RWPE2 (cell line): ENCODE measurements at places on chromosomes 4 and X.

- DNase-seq: no peak
These were observed 60.8 kb downstream of the SPCS3 start for GRCh38 chr4:176380352-176381157.

DNA sequence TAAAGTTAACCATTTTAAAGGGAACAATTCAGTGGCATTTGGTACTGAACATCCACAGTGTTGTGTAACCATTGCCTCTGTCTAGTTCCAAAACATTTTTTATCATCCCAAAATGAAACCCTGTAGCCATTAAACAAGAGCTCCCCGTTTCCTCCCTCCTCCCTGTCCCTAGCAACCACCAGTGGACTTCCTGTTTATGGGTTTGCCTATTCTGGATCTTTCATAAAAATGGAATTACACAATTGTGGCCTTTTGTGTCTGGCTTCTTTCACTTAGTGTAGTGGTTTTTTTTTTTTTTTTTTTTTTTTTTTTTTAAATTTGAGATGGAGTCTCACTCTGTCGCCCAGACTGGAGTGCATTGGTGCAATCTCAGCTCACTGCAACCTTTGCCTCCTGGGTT, 11.6 kb downstream of the RBMX2 start:
- no peak for DNase-seq

DNA sequence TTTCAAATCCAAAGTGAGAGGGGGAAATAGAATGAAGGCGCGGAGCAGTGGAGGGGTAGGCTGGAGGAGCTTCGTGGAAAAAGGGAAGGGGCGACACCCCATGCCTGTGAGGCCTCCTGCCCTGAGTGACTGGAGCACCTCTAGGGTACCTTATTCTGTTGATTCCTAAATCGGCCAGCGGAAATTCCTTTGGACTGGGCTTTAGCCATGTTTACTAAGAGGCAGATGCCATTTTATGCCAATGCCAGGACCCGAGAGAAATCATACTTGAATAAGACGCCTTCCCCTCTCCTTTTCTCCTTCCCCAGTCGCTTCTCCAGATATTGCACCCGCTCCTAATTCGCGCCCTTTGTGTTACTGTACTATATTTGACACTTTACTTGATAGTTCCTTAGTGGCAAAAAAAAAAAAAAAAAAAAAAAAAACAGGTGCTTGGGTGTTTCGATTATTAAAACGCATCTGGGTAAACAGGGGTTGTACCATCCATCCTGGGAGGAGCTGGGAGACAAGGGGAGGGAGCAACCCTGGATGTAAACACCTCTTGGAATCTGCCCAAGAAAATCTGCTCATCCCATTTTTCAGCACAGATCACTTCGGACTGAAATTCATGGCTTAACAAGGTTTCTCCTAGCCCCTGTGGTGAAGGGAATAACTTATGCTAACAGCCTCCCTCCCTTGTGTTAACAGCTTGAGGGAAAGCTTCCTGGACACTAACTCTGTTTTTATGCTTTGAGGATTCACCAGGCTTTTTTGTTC, 1.5 kb downstream of the BMP3 start:
- no peak for DNase-seq

GRCh38 chr4:85701861-85702321, 226.9 kb downstream of the ARHGAP24 start:
- no peak for DNase-seq

DNA sequence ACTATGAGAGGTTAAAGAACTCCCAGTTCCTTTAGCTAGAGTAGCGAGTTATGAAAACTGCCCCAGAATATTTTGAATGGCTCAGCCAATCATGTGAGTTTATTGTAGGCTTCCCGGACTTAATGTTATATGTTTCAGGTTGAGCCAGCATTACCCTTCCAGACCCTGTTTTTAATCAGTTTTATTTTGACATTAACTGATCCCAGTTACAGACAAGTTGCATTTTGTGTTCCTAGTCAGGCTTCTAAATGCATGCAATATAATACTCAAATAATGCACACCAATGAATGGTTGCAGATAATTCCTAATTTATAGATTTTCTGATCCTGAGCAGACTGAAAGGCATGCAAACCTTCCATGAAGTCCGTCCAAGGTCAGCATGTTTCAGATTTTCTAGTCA, 57.8 kb downstream of the EDNRA start:
- no peak for DNase-seq

DNA sequence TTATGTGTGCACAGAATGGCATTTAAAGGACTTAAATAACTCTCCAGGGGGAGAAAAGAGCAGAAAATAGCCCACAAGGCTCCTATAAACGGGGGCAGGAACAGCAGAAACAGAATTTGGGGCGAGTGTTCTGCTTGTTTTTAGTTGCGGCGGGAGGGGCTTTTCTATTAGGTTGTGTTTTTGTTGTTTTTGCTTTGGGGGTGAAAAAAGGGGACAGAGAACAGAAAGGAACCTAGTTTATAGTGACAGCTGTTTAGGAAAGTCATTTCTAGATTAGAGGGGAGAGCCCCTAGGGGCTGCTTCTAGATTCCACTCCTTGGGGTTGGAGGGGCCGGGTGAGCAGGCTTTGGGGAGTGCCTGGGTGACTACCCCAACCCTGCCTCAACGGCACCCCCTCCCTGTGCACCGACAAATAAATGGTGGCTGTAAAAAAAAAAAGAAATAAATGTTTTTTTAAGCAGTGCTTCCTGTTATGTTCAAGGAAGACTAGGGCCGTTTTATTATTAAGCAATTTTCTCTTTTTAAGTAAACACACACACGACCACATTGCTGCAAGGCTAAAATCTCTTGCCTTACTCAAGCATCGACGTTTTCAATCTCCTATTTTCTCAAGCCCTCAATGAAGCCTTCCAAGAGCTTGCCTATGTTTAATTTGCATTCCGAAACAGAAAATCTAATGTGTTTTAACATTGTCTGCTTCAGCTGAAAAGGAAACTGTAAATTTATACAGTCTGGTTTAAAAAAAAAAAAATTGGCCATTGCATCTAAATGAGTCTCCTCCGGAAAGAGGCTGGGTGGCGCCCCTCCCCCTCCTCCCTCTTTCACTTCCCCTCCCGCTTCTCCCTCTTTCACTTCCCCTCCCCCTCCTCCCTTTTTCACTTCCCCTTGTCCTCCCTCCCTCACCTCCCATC, 123.3 kb upstream of the TBL1X start:
- no peak for DNase-seq

DNA sequence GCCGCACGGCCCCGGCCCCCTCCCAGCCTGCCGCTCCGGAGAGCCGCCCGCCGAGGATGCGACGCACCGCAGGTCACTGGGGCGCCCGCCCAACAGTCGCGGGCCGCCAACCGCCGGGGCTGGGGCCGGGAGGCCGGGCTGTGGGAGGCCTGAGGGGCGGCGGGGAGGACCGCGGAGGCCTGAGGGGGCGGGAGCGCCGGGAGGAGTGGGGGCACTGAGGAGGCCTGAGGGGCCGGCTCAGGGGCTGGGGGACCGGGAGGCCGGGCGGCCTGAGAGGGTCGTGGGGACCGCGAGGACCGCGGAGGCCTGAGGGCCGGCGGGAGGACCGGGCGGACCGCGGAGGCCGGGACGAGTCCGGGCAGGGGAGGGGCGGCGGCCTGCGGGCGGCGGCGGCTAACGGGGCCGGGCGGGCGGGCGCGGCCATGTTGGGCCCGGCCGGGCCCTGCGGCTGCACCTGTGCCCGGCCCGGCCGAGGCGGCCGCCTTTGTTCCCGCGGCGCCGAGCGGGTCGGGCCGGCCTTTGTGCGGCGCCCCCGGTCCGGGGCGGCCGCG, 353 bp downstream of the NSD2 start:
- DNase-seq: no peak

DNA sequence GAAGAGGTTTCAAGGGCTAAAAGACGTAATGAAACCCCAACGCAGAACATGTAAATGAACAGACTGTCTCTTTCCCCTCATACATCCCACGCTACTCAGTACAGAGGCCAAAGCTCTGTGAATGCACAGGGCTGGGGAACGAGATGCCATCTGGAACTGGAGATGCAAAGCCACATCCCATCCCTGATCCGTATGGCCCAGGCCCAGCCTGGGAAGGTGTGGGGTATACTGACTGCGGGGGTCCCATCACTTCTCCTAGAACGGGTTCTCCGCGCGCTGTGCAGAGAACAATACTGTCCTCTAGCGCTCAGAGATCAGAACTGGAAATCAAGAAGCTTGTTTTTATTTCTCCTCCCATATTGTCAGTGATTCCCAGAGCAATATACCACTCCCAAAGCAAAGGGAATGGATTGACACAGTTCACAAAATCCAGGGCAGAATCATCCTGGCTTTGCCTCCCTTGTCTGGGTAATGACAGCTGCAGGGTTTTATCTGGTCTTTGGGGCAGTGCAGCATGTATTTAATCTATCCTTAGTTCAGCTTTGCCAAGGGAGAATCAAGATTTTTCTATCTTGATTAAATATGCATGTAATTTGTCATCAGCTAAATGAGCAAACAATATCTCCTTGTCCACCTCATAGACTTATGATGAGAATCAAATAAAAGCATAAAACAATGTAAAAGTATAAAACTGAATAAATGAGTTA, 47.3 kb upstream of the TLR3 start:
- no peak for DNase-seq

DNA sequence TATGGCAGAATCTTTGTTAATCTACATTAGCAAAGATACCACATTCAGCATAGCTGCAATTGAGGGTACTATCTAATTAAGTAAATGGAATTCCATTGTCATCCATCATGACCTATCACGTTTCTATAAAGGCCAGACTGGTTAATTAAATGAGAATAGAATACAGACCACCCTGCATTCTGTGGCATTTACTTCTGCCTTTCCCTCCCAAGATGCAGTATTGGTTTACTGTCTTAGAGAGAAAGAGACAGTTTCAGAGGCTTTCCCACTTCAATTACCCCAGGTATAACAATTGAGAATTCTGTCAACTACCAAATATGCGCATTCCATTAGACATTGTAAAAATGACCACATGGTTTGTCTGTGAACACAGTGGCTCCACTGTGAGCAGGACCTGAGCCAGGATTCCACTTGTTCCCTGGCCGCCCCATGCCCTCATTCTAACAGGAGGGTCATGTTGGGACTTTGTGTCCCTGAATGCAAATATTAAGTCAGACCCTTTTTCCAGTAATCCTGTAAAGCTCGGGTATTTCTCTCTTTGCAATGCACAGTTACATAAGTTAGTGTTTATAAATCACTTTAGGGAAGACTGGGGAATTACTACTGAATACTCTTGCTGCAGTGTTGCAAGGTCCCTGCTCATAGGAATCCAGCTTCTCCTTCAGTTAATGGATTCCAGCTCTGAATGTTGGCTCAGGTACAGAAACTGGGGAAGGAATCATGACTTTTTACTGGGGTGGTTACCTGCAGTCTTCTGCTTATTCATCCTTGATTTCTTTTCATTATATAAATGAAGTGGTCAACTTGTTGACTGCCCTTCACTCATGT, 261.0 kb downstream of the PDGFC start:
- DNase-seq: no peak

GRCh38 chr4:177384856-177385397, 57.3 kb downstream of the AGA start:
- DNase-seq: no peak

DNA sequence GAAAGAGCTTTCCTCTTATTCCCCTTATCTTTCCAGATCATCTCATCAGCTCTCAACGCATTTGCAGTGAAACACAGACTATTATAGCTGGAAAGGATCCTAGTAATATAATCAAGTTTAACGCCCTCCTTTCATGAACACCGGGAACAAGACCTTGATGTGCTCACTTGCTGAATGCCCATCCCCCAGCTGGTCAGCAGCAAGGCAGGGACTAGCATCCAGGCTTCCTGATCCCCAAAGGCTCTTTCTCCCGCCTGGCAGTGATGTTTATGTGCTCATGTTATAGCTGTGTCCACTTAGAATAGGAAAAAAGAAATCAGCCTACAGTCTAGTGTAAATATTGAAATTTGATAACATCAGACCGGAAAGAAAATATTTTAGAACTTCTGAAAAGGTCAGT, 24.6 kb downstream of the GPC4 start:
- no peak for DNase-seq

DNA sequence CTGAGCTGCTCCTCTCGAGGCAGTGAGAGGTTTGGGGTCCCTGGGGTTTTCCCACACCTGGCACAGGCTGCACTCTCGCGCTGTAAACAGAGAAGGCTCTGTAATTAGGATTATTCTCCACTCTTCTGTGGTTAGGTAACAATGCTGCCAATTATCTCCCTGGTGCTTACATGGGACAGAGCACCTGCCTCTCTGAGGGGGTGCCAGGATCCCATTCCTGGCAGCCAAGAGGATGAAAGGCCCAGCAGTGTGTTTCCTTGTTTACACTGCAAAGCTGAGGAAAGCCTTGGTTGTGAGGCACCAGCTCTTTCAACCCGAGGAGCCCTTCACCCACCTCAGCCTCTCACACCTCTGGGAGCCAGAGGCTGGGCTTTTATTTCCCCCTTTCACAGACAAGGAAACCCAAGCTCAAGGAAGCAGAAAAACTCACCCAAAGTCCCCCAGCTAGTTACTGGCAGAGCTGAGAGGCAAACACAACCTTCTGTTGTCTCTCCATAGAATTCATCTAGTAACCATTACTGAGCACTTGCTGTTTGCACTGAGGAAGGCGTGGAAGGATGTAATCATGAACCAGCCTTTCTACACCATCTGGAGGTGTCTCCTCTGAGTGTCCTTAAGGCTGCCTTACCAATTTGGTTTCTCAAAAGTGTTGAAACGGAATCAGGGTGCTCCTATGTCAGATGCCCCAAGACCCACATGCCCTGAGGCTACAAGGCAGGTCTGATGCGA, 39.7 kb upstream of the PROM1 start:
- DNase-seq: no peak

DNA sequence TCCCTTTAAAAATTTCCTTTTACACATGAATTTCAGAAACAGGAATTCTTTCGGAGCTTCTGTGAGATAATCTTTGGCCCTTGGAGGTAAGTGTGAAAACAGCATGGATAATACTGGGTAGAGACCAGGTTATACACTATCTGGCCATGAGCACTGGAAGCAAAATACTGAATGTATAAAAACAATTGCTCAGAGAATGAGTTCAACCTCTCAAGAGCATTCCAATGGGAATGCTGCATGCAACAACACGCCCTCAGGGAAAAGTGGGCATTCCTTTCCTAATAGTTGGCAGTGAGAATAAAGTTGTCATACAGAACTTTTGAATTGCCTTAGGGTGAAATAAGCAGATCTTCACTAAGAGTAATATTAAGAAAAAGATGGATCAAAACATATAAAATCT, 574.8 kb upstream of the DIPK2B start:
- DNase-seq: peak; percentile 62

DNA sequence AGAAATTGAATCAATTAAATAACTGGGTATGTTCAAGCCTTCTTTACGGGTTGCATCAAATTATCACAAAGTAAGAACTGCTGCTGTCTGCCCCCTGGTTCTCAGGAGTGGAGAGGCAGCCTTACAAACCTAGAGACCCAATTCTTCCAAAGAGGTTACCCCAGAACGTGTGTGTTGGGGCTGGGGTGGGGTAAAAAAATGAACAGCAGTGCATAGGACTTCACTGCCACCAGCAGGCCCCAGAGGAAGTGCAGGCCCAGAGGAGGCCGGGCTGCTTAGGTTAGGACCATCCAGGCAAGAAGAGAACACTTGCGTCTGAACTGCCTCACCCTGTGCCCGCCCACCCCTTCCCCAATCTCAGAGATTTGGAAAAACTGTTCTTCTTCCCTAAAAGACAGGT, 1.5 kb upstream of the NWD2 start:
- no peak for DNase-seq

- DNase-seq: no peak
These were observed 226.6 kb downstream of the NSUN7 start for GRCh38 chr4:40976343-40976742.

- no peak for DNase-seq
These were observed 63.7 kb upstream of the HHIP start for GRCh38 chr4:144582105-144582850.
